ENCODE measurements at places on chromosomes 7 and 10.

- DNase-seq, result no peak
Measured at GRCh38 chr7:88224601-88225275, 4.9 kb upstream of the SRI start.

GRCh38 chr10:33229949-33230267, 104.6 kb downstream of the NRP1 start:
- no peak for DNase-seq

DNA sequence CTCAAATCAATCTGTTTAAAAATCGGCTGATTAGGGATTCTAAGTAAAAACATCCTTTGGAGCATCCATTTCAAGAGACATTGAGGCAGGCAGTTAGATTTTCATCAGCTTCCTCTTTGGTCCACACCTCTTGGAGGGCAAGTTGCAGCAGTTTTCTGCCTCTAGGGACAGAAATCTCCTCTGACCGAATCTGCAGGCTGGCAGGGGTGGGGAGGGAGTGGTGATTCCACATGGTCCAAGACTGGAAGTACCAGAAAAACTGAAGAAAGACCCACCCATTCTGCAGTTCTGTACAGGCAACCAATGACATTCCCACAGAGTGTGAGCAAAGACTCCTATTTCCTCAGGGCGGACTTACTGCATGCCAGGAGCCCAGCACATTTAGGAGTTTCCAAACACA, 29.0 kb downstream of the FGFBP3 start:
- no peak for DNase-seq

DNA sequence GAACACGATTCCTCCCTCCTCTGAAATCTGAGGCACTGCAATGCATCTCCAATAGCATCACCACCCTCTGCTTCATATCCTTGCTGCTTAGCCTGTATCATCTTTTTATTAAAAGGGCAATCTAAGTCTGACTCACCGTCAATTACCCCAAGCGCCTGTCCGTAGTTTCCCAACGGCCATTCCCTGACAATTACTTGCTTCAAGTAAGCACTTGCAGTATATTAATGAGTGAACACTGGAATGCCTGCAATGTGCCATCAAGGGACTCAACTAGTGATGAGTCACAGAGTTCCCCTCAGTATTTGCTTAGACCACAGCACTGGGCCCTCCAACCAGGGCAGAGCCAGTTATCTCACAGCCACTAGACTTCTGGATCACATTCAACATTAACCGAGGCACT, 19.5 kb upstream of the PPP1R3C start:
- DNase-seq, result no peak

DNA sequence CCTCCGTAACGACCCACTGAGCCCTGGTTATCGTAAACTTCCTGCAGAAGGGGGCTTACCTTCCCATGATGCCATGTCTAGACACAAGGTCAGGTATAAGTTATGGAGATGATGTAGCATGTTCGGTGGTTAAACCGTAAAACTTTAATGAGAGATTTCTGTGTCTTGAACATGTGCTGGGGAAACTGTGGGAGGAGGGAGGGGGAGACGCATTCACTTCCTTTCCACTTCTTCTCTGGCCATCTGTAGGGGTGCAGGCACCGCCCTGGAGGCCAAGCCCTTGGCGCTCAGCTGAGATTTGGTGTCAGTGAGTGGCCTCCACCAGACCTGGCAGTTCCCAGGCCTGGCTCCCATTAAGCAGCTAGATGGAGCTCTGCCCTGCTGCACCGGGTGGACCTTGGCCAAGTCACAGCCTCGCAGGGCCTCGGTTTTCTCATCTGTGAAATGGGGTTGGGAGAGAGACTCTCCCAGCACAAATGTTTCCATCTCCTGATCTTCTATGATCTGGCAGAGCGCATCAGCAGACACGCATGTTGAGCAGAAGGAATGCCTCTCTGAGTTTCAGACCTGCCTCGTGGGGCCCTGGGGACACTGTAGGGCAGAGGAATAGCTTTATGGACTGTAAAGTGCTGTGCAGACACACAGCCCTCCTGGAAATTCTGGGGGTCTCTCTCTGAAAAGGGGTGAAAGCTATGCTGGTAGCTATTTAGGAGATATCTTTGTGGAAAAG, 106.0 kb downstream of the COL26A1 start:
- no peak for DNase-seq

DNA sequence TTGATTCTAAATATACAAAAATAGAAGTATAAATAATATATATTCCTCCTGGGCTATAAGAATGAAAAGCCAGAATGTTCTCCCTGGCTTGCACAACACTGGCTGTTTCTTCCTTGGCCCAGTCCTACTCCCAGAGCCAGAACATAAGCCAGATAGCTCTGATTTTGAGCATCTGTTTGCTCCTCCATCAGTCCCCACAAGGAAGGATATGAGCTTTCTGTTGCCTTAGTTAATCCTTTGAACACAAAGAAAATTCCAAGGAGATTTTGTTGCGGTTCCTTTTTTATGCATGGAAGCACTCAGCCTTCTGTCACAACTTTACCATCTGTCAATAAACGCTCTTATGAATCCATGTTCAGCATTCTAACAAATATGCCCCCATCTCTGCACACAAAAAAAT, 361.8 kb downstream of the IPMK start:
- DNase-seq, result no peak

GRCh38 chr10:117362313-117362712, 12.9 kb downstream of the PDZD8 start:
- DNase-seq, result no peak

- DNase-seq, result no peak
Measured at GRCh38 chr7:13912715-13913278, 76.7 kb downstream of the ETV1 start.

GRCh38 chr7:10934292-10934691, 39.4 kb upstream of the PHF14 start:
- no peak for DNase-seq

DNA sequence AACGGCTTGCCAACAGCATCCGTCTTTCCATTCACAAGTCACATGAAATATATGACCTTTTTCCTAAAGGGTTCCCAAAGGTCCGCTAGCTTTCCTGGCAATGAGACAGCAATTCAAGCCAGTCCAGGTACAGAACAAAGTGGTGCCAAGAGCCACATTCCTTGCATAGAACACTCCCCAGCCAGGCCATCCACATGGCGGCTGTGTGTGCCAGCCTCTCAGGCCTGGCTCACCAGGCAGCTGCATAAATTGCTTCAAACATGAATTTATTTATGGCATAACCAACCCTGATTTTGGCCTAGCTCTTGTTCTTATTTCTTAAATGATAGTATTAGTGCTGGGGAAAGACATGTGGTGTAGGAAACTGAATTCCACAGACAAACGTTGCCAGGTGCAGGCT, 63.7 kb upstream of the CREB5 start:
- no peak for DNase-seq

DNA sequence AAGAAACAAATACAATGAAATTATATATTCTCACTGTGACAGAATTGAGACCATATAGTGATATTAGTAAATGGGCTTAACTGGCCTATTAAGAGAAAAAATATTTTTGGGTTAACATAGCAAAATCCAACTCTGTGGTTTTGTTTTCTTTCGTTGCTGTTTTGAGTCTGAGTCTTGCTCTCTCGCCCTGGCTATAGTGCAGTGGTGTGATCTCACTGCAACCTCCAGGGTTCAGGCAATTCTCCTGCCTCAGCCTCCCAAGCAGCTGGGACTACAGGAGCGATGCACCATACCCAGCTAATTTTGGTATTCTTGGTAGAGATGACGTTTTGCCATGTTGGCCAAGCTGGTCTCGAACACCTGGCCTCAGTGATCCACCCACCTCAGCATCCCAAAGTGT, 15.3 kb downstream of the TRIM24 start:
- DNase-seq, result no peak

DNA sequence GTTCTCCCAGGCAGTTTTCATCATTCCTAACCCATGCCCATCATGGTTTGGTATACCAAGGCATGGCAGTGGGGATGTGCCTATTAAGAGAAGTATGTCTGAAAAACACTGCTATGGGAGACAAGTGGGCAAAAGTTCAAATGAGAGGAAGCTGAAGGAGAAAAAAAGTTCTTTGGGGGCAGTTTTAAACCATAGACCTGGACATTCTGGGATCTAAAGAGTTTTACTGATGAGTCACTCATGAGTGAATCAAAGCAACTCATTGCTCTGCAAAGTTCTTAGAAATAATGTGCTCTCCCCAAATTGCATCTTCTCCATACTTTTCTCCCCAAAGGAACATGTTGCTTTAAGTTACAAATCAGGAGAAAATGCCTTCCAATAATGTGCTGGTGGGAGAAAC, 256.9 kb upstream of the MTPN start:
- no peak for DNase-seq

- DNase-seq, result no peak
Measured at GRCh38 chr10:4663162-4663992, 162.6 kb upstream of the AKR1E2 start.

DNA sequence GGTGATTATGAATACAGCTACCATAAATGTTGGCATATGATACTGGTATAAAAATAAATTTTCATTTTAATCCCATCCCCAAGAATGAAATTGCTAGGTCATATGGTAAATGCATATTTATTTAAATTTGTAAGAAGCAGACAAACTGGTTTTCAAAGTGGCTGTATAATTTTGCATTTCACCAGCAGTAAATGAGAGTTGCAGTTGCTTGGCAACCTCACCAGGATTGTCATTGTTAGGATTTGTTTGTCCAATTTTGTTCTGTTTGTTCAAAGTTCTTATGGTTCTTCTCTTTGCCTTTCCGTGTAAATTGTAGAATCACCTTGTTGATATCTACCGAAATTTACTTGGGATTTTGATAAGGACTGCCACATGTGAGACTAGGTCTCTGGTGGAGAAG, 237.4 kb downstream of the OTUD1 start:
- DNase-seq, result no peak

DNA sequence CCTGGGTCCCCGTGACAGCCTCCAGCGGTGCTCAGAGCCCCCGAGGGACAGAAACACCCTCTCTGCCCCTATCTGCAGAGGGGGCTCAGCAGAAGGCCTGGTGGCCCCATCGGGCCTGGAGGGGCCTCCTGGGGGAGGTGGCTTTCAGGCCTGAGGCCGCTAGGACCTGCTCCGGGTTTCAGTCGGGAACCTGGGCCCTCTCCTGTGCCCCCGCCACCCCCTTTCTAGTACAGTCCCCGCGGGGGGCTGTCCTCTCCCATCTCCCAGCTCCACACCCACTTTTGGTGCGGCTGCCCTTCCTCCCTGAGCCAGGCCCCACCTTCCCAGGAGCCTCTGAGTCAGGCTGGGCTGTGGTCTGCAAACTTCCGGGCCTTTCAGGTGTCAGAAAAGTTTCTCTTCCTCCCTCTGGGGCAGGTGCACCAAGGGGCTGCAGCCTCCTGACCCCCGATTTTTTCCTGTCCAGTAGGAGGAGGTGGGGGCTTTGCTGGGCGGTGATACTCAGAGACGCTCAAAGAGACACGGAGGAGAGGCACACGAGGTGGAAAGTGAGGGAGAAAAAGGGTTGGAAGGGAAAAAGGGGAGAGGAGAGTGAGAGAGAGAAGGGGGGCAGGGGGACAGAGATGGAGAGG, 692 bp downstream of the CARD11 start:
- no peak for DNase-seq

GRCh38 chr7:142716596-142716995, 32.7 kb upstream of the PRSS1 start:
- no peak for DNase-seq

DNA sequence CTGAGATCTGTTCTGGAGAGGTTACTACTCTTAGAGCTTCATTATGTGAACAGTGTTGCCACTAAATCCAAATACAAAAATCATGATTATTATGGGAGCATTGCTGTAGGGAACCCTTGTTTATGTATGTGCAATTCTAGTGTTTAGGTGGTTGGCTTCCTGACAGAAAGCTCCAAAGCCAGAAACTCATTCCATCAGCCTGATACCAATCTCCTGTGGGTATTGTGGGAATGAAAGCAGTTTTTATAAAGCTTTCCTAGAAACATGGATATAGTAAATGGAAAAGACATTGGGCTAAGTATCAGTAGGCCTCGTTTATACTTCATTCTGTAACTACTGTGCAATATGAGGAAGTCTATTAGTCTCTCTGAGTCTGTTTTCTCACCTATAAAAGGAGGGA, 6.4 kb downstream of the SDK1 start:
- no peak for DNase-seq

DNA sequence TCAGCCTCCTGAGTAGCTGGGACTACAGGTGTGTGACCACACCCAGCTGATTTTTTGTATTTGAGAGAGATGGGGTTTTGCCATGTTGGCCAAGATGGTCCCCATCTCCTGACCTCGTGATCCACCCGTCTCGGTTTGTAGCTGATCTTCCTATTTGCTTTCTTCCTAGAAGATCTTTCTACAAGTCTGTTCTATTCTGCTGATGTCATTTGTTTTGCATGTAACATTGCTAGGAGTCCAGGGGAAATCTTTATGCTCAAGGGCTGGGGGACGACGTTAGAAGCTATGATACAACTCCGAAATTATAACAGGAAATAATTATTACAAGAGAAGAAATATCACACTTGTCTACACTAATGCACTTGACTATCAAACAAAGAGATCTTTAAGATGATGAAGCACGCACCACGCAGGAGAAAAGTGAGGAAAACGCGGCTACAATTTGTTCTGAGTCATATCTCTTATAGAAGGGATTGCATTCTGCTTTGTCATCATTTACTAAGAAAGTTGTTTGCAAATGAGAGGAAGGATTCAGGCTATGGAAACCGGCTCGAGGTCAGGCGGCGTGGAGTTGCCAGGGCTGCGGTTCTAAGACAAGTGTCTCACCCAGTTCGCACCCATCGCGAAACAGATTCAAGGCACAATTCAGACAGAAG, 103.0 kb upstream of the CARD11 start:
- DNase-seq, result no peak

DNA sequence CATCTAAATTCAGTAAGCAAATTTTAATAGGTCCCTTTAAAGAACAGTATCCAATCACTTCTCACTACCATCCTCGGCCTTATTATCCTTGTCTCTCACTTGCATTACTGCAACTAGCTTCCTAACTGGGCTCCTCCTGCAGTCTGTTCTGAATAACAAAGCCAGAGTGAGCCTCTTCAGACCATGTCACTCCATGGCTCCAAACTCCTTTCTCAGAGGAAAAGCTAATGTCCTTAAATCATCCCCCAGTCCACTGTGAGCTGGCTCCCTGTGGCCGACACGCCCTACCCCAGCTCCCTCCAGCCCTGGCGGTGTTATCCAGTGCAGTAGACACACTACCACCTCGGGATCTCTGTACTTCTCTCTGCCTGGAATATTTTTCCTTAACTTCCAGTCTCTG, 80.0 kb downstream of the EPC1 start:
- no peak for DNase-seq

GRCh38 chr7:46752881-46753366, 829.0 kb downstream of the TNS3 start:
- DNase-seq, result no peak

DNA sequence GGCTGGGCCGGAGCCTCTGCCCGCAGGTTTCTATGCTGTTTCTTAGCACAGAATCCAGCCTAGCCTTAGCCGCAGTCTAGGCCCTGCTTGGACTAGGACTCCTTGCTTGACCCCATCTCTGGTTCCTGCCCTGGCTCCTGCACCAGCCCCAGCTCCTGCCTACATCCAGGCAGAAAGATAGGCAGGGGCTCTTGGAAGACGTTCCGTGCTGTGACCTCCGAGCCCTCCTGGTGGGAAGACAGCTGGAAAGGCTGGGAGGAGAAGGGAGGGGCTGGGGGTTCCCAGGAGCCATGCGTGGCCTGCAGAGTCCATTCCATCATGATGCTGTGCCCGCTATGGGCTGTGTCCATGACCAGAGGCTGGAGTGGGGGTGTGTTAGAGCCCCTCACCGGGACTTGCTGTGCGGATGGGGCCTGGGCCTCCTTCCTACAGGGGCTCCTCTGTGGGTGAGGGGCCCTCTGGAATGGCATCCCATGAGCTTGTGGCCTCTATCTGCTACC, 26.2 kb downstream of the RAMP3 start:
- DNase-seq, result no peak
